ENCODE measurements at places on chromosomes 5 and 9. TPM values are rescaled to one million over a fixed set of nuclear protein-coding genes. Genes with fewer than 3 reads are reported as not detected.

Gene SPATA31E1
- total RNA-seq: not detected

DNA sequence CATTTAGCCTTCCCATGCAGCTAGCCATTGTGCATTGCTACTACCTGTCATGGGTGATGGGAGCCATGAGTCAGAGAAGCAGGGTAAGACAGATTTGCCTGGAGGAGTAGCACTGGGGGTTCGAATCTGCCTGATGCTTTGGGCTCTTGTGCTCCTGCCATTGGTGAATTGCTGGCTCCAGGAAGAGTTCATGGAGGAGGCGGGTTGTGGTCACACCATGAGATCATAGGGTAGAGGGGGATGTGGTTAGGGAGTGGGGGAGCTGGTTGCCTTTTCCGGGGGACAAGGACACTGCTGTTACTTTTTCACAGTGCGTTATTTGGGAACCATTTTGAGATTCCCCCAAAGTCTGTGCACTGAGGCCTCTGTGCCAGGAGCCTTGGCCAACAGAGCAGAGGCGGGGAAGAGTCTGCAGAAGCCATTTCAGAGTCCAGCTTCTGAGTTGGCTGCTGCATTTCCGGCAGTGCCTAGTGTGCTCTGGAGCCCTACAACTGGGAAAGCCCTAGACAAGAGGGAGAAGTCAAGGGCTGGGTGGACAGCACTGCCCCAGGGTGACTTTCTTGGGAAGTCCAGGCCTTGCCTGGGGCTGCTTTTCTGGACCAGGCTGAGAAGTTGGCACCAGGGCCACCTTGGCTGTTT is 6.2 kb downstream of the ANGPTL2 start:
- no peak for DNase-seq

GRCh38 chr5:107363768-107364167 is 307.0 kb downstream of the EFNA5 start:
- DNase-seq: no peak

DNA sequence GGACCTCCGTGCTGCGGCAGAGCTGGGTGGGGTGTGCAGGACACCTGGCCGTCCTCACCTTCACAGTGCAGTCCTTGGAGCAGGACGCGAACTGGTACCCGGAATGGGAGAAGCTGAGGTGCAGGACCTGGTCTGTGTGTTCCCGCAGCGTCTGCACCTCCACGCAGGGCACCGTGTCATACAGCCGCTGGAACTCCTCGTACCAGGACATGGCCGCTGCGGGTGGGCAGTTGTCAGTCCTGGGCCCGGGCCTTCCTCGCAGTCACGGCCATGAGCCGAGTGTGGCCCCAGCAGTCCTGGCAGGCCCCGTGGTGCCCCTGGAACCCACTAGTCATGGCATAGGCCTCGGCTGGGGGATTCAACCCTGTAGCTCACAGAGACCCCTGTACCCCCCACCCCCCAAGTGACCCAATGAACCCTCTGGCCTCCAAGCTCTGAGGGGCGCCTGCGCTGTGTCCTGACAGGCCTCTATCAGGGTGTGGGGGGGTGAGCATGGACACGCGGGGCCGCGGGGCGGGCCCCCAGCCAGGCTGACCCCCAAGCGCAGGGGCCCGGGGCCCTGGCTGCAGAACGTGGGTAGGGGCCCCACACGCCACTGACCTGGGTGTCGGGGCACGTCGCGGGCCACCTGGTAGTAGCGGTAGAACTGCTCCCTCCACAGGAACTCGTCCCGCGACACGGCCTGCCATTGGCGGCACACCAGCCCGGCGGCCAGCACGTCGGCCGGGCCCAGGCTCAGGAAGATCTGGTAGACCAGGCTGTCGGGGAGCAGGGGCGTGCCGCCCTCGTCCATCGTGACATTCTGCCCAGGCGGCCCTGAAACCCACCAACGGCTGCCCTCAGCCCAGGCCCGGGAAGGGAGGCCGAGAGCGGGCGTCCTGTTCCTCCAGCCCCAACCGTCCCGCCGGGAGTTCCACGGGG is 987 bp downstream of the FBXW5 start:
- DNase-seq: peak; percentile 36

Measured in CD4-positive, alpha-beta memory T cell (primary cell).